ENCODE measurements at places on chromosomes 12 and 14.

DNA sequence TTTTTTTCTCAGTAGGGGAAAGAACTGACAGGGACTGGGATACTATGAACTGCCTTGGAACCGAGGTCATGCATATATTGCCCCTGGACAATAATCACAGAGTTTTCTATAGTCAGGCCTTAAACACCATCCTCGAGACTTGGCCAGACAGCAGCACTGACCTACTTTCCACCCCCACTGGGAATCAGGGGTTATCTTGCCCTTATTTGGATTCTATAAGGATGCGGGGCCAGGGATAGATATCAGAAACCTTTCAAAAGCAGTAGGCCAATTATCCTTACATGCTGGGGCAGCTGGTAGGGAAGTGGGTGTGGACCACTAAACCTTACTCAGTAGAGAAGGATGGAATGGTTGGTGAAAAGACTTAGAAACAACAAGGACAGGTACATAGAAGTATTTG is 2.0 kb downstream of the ZNF219 start:
- DNase-seq: no peak

- no peak for DNase-seq
Observed at GRCh38 chr12:94037444-94037843, 110.9 kb upstream of the PLXNC1 start.

DNA sequence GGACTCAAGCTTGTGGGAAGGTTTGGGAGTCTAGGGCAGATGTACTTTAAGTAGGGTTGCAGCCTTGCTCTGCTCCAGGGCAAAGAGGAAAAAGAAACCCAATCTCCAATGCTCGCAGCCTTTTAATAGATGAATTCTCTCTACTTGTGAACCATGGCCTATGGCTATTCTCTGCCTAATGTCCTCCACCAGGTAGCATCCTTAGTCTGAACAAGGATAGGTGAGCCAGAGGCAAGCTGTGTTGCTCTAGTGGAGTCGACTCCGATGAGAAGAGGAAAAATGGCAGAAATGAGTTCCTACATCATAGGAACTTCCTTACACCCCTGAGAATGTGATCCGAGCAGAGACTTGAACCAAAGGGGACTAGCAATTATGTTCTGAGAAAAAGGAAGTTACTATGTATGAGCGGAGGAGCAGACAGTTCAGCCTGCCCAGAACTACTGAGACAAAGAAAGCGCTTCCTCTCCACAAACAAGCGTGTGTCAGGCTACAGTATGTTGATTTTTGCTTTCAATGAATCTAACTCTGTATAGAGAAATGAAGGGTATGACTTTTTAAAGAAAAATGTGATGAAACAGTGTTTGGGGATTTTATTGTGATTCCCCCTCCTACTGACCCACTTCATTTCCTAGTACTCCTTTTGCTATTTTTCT is 153.6 kb upstream of the ARID2 start:
- no peak for DNase-seq

DNA sequence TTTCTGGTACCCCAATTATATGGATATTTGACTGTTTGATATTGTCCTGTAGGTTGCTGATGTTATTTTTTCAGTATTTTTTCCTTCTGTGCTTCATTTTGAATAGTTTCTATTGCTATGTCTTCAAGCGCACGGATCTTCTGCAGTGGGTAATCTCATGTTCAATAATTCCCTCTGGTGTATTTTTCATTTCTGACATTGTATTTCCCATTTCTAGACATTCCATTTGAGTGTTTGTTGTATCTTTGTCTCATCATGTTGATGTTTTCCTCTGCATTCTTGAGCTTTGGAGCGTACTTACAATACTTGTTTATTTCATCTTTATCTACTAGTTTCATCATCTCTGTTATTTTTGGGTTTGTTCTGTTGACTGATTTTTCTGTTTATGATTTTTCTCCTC is 22.0 kb downstream of the TSPAN9 start:
- DNase-seq: no peak

DNA sequence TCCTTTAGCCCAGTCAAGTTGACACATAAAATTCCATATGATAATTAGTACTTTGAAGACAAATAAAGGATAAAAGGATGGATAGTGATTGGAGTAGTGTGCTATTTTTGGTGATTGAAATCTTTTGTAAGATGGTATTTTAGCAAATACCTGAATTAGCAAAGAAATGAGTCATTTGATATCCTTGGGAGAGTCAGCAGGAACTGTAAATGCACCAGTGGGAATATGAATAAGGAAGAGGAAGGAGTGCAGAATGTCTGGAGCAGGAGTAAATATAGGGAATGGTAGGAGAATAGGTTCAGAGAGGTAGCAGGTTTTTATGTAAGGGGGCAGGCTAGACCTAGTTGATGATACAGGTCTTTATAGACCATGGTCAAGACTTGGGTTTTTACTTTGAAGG is 75.0 kb downstream of the TRMT5 start:
- peak; percentile 28 for DNase-seq

DNA sequence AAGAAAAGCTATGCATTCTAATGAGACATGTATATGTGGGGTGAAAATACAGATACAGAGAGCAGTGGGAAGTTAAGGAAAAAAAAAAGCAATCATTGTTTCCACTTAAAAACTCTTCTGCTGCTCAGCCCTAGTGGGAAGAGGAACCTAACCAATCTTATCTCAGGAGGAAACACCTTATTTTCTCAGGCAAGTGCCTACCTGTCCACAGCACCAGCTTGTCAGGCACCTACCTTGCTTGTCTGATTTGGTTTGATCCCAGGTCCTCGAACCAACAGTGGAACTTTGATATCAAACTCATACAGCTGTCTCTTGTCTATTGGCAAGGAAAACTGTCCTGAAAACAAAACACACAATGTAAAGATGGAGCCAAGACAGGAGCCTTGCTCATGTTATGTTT is 22.4 kb downstream of the GNS start:
- DNase-seq: peak; percentile 67

- DNase-seq: no peak
Observed at GRCh38 chr14:26593357-26593756, 4.5 kb downstream of the NOVA1 start.

DNA sequence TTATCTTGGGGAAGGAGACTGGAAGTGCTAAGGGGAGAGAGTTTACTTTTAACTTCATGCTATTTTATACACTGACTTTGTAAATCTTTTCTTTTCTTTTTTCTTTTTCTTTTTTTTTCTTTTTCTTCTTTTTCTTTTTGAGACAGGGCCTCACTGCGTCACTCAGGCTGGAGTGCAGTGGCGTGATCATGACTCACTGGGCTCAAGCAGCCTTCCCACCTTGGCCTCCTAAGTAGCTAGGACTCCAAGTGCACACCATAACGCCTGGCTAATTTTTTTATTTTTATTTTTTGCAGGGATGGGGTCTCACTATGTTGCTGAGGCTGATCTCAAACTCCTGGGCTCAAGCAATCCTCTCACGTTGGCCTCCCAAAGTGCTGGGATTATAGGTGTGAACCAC is 294.6 kb upstream of the PRICKLE1 start:
- DNase-seq: no peak

DNA sequence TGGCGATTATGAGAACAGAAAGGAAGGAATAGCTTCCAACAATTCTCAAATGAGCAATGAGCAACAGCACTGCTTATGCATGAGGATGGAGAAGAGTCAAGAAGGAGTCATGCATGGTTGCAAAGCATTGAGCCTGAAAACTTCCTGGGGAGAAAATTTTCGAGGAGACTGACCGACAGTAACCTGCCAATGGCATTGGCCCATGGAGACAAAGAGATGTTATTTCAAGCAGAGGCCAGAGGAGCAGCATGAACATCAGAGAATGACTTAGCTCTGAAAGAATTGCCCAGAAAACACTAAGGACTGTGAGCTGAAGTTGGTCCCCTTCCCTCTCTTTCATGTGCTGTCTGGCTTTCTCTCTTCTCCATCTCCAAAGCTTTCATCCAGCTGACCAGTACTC is 343.4 kb downstream of the ADAMTS20 start:
- no peak for DNase-seq

DNA sequence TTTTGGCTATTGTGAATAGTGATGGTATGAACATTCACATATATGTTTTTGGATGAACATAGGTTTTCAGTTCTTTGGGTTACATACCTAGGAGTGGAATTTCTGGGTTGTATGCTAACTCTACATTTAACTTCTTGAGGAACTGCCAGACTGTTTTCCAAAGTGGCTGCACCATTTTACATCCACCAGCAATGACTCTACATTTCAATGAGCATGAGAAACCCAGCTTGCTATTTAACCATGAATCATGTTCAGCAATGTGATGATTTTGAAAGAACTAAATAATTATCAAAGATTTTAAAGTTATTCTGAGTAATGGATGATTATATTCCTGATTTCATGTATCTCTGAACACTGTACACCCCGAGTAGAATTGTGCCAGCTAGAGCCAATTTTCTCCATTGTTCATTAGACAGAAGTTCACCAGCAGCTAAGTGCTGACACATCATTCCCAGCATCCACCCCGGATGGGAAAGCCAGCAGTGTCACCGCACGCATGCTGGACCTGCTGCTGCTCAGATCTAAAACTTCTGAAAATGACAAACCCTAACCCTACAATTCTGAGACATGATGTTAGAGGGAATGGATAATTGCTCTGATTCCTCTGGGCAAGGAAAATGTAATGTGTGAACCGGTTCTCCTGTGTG is 13.3 kb upstream of the ANAPC5 start:
- no peak for DNase-seq

DNA sequence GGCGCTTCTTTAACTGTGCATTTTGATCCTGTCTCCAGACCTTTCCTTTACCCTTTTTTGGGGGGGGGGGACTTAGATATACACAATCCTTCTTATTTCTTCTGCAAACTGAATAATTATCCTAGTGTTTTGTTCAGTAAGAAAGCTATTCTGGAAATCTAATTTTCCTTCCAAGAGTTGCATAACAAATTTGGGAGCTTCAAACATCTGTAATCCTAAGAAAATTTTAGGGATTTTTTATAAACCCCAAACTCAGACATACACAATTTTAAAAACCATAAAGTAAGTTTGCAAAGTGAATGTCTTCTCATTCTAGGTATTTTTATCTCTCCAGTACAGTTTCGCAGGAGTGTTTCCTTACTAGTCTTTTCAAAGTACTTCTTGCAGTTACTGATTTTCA is 182.7 kb upstream of the E2F7 start:
- no peak for DNase-seq

DNA sequence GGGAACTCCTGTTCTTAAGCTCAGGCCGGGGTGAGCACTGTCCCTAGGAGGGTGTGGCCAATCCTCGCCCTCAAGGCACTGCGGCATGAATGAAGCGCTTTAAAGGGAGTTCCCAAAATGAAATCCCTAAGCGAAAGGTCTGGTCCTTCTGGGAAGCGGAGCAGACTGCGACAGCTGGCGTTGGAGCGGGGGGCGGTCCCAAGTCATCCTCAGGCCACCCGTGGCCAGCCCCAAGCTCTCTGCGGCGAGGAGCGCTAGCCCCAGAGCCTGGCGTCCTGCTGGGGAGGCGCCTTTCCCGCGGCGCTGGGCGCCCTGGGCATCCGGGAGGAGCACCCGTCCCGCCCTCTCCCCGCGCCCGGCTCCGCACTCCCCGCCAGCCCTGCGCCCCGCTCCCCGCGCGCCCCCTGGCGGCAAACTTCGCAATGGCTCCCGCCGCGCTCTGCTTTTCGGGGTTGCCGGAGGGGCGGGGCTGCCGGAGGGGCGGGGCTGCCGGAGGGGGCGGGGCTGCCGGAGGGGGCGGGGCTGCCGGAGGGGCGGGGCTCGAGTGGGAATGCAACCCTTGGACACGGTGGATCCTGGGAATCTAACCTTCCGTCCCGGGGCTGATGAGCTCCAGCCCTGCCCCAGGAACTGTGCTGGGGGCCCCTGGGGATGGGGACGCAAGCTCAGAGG is 25.4 kb downstream of the ZBTB42 start:
- DNase-seq: peak; percentile 54

- DNase-seq: no peak
Observed at GRCh38 chr14:99664937-99665273, 19.2 kb upstream of the CYP46A1 start.

DNA sequence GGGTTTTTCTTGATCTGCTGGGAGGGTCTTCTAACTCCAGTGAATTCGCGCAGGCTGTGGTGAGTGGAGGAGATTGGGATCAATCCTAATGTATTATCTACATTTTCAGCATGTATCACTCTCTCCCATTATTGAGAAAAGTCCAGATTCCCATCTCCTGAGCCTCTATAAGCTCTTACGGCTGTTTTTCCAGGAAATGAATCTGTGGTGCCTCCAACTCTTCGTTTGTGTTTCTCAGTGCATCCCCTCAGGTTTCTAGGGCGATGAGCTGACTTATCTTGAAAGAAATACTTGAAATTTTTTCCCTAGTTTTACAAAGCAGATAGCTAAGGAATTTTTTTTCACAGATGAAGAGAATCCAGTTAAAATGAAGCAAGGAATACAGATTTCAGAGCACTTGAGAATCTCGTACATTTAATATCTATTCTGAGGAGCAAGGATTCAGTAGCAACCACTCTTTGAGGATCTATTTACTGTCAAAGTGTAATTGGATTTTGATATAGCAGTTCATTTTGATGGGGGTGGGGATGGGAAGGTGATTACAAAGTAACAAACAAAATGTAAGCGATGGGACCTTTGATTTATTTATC is 138.7 kb downstream of the BRMS1L start:
- DNase-seq: no peak

DNA sequence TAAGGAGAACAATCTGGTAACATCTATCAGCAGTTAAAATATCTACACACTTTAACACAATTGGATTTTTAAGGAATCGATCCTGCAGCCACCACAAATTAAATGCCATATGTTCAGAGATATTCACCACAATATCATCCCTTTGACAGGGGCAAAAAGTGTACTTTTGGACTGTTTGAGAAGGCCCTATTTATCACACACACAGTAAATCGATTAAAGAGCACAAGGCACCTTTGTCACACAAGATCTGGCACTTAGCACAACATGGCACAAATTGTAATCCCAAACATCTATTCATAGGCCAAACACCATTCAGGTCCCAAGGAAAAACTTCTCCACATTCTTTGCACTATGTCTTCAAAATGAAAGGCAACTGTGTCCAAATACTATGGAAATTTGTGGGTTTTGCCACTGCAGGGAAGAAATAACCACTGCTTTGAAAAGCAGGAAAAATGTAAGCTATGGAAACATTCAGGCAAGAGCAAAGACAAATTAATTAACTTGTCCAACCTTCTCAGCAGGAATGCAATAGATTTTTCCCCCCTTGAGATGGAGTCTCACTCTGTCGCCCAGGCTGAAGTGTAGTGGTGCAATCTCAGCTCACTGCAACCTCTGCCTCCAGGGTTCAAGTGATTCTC is 282.5 kb upstream of the TMPO start:
- no peak for DNase-seq

GRCh38 chr12:86265329-86265695 is 9.1 kb upstream of the MGAT4C start:
- no peak for DNase-seq

GRCh38 chr12:31714406-31715271 is 14.2 kb downstream of the AMN1 start:
- no peak for DNase-seq

DNA sequence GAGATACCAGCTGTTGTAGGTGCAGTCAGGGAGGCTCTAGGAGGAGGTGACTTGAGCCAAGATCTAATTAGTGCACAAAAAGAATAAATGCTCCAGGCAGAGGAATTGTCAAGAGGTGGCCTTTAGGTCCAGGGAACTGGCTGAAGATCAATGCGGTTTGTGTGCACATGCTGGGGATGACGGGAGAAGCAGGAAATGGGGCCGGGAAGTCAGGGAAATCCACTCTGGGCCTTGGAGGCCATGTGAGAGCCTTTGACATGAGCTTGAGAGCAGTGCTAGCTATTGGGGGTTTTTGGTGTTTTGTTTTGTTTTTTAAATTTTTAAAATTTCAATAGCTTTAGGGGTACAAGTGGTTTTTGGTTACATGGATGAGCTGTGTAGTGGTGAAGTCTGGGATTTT is 67.4 kb downstream of the MVK start:
- DNase-seq: no peak

Data from bronchial epithelial cell (primary cell).